ENCODE measurements at places on chromosomes 6 and 20. TPM values are rescaled to one million over a fixed set of nuclear protein-coding genes. Genes with fewer than 3 reads are reported as not detected.

Gene BPI
- 0.42 TPM for polyA plus RNA-seq

Gene OR12D3
- polyA plus RNA-seq, result not detected

Gene BPIFB2
- polyA plus RNA-seq, result not detected

Gene DEFB116
- not detected for polyA plus RNA-seq

Gene WFDC12
- not detected for polyA plus RNA-seq

DNA sequence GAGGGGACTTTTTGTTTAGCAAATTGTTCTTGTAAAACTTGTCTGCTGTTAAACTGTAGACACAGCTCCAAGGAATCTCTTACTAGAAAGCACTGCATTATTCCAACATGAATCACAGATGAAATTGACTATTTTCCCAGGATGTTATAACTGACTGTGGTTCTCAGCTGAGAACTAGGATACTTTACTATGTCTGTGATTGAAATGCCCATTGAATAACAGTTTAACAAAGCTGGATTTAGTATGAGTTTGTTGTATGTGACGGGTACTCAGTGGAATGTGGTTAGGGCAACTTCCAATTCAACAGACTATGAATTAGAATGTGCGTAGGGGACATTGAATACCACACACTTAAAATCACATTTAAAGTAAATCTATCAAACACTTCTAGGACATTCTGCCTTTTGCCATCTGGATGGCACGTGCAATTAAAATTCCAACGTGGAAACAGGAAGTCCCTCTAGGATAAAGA is 193.4 kb upstream of the PREP start:
- DNase-seq, result peak; percentile 25

Gene HCRTR2
- polyA plus RNA-seq, result not detected

GRCh38 chr6:130043344-130043743 is 25.0 kb downstream of the L3MBTL3 start:
- DNase-seq, result no peak

Gene TOX2
- 3.2 TPM for polyA plus RNA-seq

DNA sequence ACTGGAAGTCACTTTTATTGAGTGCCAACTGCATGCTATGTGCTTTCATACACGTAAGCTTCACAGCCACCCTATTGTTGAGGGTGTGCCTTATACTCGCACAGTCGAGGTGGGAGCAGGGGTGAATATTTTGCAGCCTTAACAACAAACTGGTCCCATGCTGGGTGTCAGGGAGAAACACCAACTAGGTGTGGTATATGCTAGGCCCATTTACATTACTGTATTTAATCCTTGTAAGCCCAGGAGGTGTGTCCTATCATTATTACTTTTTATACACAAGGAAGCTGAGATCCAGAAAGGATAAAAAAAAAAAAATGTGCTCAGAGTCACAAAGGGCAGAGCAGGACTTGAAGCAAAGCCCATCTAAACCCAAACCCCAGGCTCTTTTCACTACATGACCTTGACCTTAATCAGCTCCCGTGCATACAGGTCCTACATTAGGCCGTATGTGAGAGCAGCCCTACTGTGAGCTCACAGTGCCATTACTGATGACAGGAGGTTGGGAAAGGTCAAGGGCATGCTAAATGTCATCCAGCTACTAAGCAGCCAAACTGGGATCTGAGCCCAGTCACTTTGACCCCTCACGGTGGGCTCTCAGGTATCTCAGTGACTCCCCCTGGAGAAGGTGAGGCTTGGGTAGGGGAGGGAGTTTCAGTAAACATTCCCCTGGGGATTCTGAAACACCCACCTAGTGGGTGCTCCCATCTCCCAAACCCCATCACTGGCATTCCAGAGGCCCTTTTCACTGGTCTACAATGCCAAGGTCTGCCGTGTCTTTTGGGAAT is 61.7 kb downstream of the BFSP1 start:
- DNase-seq, result no peak

Gene OR2B6
- polyA plus RNA-seq, result not detected

DNA sequence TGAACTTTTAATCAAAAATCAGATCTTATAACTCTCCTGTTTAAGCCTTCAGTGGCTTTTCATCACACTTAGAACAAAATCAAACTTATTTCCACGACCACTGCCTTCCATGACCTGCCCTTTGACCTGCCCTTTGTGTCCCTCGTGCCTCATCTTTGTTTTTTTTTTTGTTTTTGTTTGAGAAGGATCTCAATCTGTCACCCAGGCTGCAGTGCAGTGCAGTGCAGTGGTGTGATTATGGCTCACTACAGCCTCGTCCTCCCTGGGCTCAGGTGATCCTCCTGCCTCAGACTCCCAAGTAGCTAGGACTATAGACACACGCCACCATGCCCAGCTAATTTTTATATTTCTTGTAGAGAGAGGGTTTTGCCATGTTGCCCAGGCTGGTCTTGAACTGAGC is 86.8 kb downstream of the CNBD2 start:
- DNase-seq, result no peak

DNA sequence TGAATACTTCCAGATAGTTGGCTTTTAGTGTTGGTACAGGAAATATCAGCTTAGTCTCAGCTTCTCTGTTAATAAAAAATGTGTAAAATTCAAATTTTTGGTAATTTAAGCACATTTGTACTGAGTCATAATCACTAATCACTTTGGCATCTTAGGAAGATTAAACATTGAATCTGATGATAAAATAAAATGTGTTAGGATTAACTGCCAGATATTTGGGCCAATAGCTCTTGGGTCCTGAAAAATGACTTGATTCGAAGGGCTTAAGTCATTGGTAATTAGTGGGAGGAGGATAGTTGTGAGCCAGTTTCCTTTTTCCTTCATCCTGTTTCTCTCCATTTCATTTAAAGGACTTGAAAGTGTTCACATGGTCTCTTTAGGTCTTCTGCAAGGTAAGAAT is 426.1 kb downstream of the RFPL4B start:
- peak; percentile 60 for DNase-seq

- no peak for DNase-seq
Observed at GRCh38 chr6:157162766-157163433, 160.4 kb downstream of the TMEM242 start.

GRCh38 chr6:32396028-32396427 is 11.0 kb downstream of the BTNL2 start:
- no peak for DNase-seq

DNA sequence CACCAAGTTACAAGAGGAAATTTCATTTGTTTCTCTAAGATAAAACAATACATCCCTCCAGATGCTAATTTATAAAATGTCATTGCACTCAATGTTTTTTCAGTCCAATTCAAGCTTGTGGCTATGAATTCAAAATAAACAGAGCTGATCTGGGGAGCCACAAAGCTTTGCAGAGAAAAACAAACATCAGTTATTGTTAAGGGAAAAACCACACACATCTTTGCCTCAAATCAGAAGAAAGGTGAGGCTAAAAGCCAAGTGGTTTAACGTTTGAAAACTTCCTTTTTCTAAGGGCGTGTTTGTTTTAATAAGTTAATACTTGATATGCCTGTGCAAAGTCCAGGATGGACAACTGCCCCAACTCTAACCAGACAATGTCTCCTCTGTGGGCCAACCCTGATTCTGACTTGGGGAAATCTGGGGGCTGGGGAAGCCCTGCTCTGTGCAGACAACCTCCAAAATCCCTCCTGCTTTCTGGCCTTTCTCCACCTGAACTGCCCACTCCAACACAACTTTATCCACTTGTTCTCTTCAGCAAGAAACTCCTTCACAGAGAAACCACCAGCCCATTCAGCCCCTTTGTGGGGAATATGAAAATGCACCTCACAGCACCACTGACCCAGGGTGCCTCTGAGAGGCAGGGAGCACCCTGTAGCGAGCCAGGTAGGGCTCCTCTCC is 44.6 kb upstream of the NT5E start:
- DNase-seq, result no peak

Gene COL9A3
- polyA plus RNA-seq, result 8.9 TPM

- no peak for DNase-seq
Observed at GRCh38 chr20:23459461-23460150, 6.9 kb upstream of the CST11 start.

- no peak for DNase-seq
Observed at GRCh38 chr20:31801508-31801907, 17.6 kb upstream of the MYLK2 start.

GRCh38 chr6:7773322-7773721 is 47.4 kb downstream of the BMP6 start:
- no peak for DNase-seq

Gene ERVFRD-1
- 0.17 TPM for polyA plus RNA-seq

GRCh38 chr6:93423542-93423941 is 4.2 kb upstream of the EPHA7 start:
- DNase-seq, result peak; percentile 71

DNA sequence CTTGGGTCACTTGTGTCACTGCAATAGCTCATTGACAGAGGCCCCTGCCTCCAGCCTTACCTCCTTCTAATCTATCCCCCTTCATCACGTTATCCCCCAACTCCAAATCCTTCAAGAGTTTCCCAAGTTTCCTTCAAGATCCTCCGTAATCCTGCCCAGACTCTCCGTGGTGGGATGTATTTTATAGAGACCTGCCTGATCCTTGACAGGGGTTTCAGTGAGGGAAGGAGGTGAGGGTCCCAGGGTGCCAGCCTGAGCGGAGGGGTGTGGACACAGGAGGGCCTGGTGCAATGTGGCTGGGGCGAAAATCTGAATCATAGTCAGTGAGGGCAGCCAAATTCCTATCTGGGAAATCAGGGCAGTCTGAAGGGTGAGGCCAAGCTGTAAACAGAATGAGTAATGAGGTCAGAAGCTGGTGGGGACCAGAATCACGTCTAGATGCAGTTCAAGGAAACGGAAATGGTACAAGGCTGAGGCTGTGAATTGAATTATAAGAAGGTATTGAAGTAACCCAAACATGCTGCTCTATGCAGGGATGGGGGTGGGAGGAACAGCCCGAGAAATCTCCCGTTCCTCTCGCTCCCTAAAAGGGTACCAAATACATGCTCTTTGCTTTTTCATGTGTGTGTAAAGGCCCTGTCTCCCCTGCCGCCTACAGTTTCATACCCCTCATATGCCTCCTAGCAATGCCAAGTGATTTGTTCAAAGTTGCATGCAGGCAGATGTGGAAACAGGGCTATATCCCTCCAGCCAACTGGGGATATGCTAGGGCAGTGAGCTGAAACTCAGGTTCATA is 35.4 kb upstream of the PIM1 start:
- DNase-seq, result peak; percentile 91

Gene GSTA2
- not detected for polyA plus RNA-seq

Gene LRRC73
- 0.13 TPM for polyA plus RNA-seq

Gene MUC21
- not detected for polyA plus RNA-seq

Gene RPS10
- polyA plus RNA-seq, result 1,752 TPM

DNA sequence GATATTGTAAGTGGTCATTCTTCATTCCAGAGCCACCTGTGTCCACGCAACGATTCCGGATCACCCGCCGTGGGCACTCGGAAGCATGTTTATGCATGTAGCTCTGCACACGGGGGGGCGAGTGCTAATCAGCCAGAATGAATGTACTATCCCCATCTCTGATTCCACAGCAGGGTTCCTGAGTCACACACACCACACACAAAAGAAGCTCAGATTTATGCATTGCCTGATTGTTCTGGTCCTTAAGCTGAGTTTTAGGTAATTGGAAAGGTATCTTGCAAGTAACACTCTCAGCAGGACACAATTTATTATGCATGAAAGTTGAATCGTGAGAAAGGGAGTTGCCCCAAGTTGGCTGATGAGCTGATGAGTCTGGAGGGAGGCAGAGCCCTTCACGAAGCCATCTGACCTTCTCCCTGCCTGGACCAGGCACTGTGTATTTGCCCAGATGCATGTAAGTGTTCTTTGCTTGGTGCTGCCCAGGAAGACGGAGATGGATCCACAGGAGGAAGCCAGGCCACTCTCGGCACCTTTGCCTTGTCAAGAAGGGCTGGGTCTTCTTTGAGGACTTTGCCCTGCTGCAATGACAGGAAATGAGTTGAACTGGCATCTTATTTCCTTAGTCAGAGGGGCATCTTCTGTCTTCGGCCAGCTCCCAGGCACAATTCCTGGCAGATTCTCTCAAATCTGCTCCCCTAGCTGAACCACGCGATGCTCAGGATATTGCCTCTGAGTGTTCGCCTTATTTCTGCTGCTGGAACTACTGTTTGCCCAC is 141.1 kb downstream of the SYNDIG1 start:
- no peak for DNase-seq
